ENCODE measurements at places on chromosomes 1 and 21.

GRCh38 chr21:38679534-38679933 is 126.2 kb upstream of the ETS2 start:
- peak; percentile 74 for DNase-seq

GRCh38 chr1:241848686-241849344 is 811 bp downstream of the EXO1 start:
- no peak for DNase-seq

- DNase-seq = no peak
Observed at GRCh38 chr1:225870911-225871310, 11.3 kb downstream of the TMEM63A start.

DNA sequence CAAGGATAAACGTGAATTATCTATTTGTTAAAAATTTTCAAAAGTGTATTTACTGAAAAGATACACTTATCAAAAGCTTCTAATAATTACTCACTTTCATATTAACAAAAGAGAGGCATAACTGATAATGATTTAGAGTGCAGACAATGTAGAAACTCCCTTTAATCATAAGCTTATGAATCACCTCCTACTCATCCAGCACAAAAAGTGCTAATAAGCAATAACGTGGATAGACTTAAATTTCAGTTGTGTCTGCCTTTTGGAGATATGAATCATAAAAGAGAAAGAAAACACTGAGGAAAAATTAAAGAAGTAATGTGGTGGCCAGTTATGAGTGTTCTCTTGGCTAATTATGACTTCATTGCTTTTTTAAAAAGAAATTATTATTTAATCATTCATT is 827.6 kb upstream of the B3GALT2 start:
- DNase-seq = peak; percentile 24

DNA sequence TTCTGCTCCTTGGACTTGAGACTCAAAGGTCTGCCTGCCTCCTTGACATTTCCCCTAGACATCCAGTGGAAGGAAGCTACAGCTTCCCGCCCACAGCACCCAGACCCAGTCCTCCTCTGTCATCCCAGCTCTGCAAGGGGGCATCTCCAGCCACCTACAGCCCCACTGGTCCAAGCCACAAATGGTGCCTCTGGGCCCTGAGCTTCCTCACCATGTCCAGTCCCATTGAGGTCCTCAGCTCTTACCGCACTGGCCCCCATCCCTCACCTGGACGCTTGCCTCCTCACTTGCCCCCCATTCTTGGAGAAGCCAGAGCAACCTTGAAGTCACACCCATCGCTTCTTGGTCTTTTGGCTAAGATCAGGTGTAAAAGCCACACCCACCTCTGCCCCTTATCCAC is 13.2 kb downstream of the PODN start:
- DNase-seq = no peak

DNA sequence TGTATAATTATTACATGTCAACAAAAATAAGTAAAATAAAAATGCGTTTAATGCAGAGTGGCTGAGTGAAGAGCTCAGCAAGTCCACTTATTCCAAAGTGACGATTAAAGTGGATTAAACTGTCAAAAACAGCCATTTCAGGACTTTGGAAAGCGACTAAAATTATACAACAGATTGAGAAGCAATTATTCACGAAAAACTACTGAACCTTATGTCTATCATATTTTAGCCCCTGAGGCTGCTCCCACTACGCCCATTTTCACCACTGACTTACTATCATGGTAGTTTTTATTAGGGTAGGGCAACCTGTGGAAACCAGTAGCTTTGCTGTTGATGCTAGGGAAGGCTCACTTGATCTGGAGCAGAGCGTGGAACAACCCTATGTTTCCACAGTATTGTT is 114.3 kb upstream of the GPR52 start:
- no peak for DNase-seq

- no peak for DNase-seq
Observed at GRCh38 chr1:212970085-212970484, 19.7 kb downstream of the VASH2 start.

GRCh38 chr1:172411791-172412338 is 8.6 kb upstream of the C1orf105 start:
- no peak for DNase-seq

DNA sequence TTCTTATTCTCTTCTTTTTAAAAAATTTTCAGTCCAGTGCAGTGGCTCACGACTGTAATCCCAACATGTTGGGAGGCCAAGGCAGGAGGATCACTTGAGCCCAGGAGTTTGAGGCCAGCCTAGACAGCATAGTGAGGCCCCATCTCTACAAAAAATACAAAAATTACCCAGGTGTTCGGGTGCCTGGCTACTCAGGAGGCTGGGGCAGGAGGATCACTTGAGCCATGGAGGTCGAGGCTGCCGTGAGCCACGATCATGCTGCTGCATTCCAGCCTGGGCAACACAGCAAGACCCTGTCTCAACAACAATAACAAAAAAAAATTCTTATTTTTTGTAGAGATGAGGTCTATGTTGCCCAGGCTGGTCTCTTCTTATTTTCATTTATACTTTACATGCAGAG is 7.9 kb downstream of the PLA2G2D start:
- DNase-seq = no peak

DNA sequence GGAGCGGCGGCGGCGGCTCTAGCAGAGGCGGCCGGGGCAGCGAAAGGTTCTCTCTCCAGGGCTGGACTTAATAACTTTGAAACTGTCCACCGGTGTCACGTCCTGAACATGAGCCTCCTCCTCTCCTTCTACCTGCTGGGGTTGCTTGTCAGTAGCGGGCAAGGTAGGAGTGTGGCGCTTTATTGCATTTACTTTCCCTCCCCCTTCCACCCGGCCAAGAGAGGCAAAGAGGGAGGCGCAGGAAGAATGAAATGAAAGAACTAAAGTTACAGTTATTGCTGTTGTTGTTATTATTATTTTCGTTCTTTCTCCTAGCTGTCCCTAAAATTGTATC is 214 bp downstream of the NCAM2 start:
- no peak for DNase-seq

DNA sequence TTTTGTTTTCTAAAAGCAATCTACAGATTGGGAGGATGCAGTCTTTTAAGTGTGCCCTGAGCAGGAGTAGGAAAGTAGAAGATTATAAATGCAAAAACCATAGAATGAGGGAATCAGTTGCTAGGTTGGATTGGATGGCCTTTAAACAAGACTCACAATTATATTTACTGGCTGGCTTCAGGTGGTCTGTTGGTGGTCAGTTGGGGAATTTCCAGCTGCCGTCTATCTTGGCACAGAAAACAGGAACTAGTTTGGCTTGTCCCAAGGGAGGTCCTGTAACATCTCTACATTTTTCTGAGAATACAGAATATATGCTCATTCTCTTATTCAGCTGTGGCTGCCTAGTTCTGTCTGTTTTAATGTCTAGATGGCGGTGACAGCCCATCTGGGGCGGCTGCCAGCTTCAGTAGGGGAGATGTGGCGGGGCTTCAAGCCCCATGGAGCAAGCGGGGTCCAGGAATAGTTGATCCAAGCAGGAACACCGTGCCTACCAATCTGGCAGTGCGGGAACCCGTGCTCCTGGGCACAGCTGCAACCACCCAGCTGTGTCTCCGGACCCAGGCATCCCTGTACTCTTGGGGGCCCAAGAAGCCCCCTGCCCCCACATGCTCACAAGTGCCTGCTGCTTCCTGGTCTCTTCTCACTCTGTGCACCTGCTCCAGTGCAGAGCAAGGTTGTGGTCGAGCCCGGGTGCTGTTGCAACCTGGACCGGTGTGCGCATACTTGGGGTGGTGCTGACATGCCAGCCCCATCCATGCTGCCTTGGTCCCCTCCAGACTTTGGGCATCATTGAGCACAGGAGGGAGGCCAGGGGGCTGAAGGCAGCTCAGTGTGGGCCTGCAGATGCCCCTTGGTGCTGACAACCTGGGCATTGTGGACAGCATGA is 1182.6 kb downstream of the AMY1C start:
- no peak for DNase-seq

GRCh38 chr1:184191181-184191621 is 139.7 kb downstream of the TSEN15 start:
- DNase-seq = peak; percentile 87

- no peak for DNase-seq
Observed at GRCh38 chr1:11567244-11568065, 86.8 kb downstream of the FBXO2 start.

- DNase-seq = peak; percentile 60
Observed at GRCh38 chr1:92310185-92310597, 11.3 kb downstream of the RPAP2 start.

GRCh38 chr1:60619581-60619980 is 462.8 kb upstream of the NFIA start:
- DNase-seq = peak; percentile 13

DNA sequence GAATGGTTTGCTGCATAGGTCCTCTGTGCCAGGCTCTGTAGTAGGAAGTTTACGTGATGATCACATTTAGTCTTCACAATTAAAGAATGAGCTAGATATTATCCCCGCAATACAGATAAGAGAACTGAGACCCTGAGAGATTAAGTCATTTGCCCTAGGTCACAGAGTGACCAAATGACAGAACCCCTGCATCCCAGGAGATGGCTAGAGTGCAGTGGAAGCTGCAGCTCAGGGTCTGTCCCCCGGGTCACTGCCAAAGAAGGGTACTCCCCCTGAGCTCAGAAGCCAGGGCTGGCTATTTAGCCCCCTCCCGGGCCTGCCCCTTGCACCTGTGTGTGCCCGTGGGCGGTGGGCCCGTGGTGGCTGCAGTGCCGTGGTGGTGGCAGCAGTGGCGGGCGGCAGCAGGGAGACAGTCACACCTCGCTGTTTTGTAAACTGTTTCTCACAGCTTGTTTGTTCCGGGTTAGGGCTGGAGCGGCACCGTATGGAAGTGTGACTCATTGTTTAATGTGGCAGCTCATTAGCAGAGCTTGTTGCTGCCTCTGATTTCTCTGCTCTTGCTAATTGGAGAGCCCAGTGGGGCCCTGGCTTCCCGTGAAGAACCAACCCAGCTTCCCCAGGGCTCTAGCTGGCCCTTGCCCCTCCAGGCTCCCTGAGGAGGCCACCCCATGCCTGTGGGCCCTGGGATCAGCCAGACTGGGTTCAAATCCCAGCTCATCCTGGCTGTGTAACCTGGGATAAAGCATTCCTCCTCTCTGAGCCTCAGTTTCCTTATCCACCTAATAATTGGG is 19.3 kb upstream of the FOXO6 start:
- no peak for DNase-seq

GRCh38 chr1:118143831-118144230 is 41.2 kb downstream of the SPAG17 start:
- no peak for DNase-seq

- DNase-seq = no peak
Observed at GRCh38 chr1:231171623-231172197, 9.9 kb downstream of the TRIM67 start.

DNA sequence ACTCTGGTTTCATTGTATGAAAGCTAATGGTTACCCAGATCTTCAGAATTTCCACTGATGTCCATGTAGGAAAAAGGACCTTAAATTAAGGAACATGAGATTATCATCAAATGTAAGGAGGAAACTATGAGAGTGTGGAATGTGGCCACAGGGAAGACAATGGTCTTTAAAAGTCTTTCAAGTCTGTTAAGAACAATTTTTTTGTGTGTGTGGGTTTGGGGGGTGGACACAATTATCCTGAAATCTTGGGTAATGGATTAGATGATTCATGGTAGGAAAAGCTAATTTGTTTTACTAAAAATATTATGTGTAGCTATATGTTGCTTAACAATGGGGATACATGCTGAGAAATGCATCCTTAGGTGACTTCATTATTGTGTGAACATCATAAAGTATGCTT is 72.9 kb downstream of the PLA2G4A start:
- DNase-seq = no peak

GRCh38 chr1:47031585-47031984 is 8.1 kb downstream of the CYP4X1 start:
- DNase-seq = peak; percentile 53

- peak; percentile 61 for DNase-seq
Observed at GRCh38 chr1:9244501-9245229, 10.1 kb downstream of the H6PD start.

DNA sequence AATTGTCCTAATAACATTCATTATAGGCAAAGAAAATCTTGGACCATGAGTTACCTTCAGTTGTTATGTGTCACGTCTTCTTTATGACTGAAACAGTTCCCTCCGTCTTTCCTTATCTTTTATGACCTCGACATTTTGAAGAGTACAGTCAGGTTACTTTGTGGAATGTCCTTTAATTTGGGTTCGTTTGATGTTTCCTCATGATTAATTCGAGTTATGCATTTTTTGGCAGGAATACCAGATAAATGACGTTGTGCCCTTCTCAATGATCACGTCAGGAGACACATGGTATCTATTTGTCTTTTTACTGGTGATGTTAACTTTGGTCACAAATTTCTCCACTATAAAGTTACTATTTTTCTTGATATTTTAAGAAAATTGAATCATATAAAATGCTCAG is 17.3 kb upstream of the KLF17 start:
- DNase-seq = peak; percentile 62

GRCh38 chr21:44593598-44594405 is 1.5 kb upstream of the KRTAP10-6 start:
- no peak for DNase-seq

DNA sequence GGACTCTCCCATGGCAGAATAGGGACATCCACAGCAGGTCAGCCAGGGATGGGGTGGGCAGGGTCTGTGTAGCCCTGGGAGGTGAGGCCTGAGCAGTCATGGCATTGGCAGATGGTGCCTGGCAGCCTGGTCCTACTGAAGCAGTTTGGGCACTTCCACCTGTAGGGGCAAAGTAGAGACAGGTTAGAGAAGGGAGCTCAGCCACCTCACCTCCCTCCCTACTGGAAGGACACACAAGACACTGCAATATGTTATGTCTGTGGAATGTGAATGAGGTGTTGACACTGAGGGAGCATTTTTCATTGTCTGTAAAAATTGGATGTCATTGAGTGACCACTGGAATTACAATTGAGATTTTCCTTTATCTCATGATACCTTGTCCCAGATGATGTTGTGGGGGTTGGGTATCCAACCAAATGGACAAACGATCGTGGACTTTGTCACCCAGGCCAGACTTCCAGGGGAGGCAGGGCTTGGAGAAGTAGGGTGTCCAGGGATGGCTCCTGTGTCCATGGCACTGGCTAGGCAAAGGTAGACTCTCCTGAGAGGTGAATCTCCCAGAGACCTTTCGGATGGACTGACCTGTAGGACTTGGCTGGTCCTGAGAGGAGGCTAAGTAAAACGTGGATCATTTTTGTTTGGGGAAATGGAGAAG is 9.7 kb downstream of the SHISA4 start:
- DNase-seq = no peak

DNA sequence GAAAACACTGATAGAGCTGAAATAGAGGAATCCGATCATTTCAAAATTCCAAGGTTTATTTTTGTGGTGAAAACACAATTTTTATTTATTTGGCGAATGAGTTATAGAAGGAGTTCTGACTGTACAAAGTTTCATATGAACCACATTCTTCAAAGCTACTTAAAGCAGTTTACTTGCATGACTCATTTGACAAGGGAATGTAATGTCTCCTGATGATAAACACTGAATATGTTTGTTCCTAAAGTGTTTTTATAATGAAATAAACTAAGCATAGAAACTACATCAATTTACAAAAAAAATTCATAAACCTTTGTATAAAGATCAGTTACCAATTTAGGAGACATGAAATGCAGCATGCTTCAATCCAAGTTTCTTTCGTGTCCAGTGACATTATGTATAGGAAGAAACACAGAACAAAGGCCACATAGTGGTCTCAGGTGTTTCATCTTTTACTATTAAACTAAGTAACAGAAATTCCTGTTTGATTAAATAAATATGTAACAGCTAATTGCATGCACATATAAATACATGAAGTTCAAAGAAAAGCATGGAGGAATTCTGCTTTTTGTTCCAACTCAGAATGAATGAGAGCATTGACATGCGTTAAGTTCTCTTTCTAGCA is 2.5 kb downstream of the PRKACB start:
- peak; percentile 67 for DNase-seq

- DNase-seq = no peak
Observed at GRCh38 chr1:183739741-183740271, 65.1 kb upstream of the RGL1 start.

- DNase-seq = no peak
Observed at GRCh38 chr1:213435715-213436114, 384.7 kb downstream of the RPS6KC1 start.

Measured in fibroblast of pulmonary artery (primary cell).